Myocyte (in vitro differentiated cells): ENCODE measurements at places on chromosomes 16 and 17. TPM values are rescaled to one million over a fixed set of nuclear protein-coding genes. Genes with fewer than 3 reads are reported as not detected.

ZFP90 gene
- 28.3 and 33.2 TPM in 2 replicates for total RNA-seq

JUP gene
- 0.51 and 0.78 TPM in 2 replicates for total RNA-seq

CCDC92B gene
- total RNA-seq, result not detected in 2 replicates

RRAD gene
- total RNA-seq, result 26.3 and 60.5 TPM in 2 replicates

TEKT5 gene
- not detected in 2 replicates for total RNA-seq

GRCh38 chr16:1769402-1770300, 1.7 kb downstream of the NME3 start:
- DNase-seq, result no peak

DNA sequence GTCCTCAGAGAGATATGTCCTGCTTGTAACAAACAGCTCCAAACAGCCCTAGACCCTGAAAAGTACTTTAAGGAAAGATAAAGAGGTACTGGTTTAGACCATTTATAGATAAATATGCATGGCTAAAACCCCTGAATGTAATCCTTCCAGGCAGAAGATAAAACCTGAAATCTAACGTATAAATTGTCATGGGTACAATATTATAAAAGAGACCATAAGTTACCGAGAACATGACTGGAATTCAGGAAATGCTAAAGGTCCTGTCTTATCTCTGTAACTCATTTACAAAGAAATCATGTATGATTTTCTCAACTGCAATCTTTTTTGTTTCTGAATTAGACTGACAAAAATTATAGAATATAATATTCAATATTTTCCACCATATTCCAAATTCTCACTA, 9.2 kb upstream of the KANSL1 start:
- DNase-seq, result no peak

GRCh38 chr17:50728881-50729765, 9.7 kb downstream of the LUC7L3 start:
- DNase-seq, result no peak

DNA sequence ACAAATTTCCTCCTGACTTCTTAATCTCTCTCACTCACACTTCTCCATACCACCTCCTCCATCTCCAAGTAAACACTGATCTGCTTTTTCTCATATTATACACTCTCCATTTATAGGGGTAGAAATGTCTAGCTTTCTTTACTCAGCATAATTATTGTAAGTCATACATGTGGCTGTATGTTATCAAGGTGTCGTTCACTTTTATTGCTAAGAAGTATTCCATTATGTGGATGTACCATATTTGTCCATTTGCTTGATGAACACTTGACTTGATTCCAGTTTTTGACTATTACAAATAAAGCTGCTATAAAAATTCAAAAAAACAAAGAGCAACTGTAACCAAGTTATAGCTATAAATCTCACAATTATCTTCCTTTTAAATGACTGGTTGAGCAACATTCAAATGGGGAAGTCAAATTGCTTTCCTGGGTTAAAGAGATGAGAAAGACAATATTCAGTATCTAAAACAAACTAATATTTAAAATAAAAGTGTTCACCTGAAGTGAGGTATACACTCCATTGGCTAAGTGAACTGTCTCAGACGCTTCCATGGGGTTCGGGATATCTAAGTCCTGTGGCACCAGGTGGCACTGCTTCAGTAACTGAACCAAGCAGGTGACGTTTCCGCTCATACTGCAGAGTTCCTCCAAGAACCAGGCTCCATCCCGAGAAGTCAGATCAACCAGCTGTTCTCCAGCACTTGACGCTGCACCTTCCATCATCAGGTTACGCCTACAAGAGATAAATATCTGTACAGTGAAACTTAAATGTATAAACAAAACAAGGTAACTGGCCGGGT, 32.6 kb upstream of the ARL6IP1 start:
- DNase-seq, result no peak

DNA sequence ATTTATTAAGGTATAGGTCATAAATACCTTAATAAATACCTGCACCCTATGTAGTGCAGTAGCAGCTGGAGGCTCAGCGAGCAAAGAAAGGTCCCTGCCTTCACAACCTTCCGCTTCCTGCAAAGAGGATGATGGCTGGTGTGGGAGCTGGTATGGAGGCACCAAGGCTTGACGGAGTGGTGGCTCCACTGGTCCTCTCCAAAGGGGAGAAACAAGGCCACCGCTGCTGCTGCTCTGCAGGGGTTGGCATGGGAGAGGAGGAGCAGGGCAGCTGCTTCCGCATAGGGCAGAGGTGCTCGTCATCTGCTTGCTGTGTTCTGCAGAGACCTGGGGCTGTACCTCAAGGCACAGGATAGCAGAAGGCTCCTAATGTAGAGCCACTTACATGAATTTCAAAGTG, 52.8 kb downstream of the NDEL1 start:
- DNase-seq, result no peak

DNA sequence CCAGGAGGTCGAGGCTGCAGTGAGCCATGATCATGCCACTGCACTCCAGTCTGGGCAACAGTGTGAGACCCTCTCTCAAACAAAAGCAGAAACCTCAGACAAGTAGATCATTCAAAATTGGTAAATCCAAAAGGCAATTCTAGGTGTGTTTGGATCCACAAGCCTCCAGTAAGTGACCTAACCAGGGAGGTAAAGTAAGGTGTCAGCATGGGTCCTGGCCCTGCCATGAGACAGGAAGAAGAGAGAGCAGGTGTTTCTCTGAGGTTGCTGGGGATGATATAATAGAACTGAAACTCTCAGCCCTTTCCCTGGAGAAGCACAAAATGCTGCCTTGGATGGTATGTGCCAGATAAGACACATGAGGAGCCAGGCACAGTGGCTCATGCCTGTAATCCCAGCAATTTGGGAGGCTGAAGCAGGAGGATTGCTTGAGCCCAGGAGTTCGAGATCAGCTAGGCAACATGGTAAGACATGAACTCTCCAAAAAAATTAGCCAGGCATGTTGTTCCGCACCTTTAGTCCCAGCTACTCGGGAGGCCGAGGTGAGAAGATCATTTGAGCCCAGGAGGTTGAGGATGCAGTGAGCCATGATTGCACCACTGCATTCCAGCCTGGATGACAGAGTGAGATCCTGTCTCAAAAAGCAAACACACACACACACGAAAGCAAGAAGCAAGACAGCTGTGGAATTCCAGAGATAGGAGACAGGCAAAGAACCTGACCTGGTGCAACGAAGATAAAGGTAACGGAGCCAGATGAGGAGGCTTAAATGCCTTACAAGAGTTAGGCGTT, 6.5 kb downstream of the TM4SF5 start:
- no peak for DNase-seq

- DNase-seq, result no peak
Measured at GRCh38 chr16:59729613-59730012, 995.5 kb upstream of the GOT2 start.

- no peak for DNase-seq
Measured at GRCh38 chr17:76880268-76880667, 12.1 kb downstream of the MGAT5B start.

GRCh38 chr17:82101767-82102679, 4.0 kb upstream of the FASN start:
- DNase-seq, result peak; percentile 9

- no peak for DNase-seq
Measured at GRCh38 chr16:23952128-23952970, 116.6 kb downstream of the PRKCB start.

- DNase-seq, result no peak
Measured at GRCh38 chr17:4551141-4551540, 4.0 kb downstream of the MYBBP1A start.

- DNase-seq, result no peak
Measured at GRCh38 chr16:86508028-86508946, 2.0 kb upstream of the FOXF1 start.
